ENCODE measurements at places on chromosomes 2 and 18.

DNA sequence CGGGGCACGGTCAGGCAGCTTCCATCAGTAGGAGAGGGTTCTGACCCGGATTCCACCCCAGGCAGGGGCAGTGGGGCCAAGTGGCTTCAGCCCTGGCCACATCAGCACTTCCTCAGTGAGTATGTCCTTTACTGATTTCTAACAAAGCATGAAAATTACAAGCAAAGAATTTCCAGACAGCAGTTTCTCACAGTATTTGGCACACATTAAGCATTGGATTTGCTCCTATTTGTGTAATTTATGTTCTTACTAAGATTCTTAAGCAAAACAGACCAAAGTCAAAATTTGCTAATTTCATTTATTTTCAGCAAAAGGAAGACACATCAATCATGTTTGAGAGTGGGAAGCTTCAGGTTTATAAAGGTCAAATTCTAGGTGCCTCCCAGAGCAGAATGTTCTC lies 73.3 kb upstream of the NFATC1 start:
- H3K27me3 ChIP-seq = no peaks in the 10 kb centered on the region
- no peak for DNase-seq
- peaks cover 5% of the 10 kb centered on the region for H3K36me3 ChIP-seq
- no peak overlapping the region for H3K4me3 ChIP-seq

GRCh38 chr2:208546860-208547650 lies 140.5 kb downstream of the PTH2R start:
- no peak overlapping the region for H3K27ac ChIP-seq
- no peaks in the 10 kb centered on the region for H3K27me3 ChIP-seq
- DNase-seq = no peak

DNA sequence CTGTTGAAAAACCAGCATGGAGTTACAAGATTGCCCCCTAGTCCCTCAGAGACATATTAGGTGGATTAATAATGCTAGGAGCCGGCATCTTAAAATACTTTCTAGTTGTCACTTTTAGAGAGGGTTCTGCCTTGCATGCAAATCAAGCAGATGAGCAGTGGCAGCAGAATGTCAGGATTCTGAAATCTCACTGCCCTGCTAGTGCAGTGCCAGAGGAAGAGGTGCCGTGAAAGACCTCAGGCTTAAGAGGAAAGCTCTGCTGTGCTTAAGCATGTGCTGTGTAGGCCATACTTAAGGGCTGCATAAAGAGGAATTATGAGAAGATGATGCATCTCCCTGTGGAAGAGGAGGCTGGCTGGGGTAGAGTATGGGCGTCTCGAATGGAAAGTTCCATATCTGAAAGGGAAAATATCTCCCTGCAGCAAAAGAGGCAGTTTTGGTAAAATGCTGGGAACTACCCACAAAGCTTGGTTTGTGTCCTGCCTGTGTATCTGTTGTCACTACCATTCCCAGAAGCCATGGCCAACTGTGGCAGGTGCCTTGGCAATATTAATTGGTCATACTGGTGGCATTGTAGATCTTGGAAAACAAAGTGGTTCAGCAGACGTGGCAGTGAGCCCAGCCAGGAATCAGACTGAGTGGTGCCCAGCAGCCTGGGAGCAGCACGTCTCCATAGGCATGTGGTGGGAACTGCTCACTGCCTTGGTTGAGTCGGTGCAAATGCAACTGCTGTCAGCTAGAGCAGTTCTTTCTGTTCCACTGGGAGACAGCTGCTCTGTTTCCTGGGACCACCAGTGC lies 131.9 kb downstream of the EVA1A start:
- H3K4me3 ChIP-seq = peak overlapping the region; percentile 60
- H3K27me3 ChIP-seq = no peaks in the 10 kb centered on the region
- peak overlapping the region; percentile 94 for H3K27ac ChIP-seq
- peak; percentile 94 for DNase-seq
- no peaks in the 10 kb centered on the region for H3K36me3 ChIP-seq

DNA sequence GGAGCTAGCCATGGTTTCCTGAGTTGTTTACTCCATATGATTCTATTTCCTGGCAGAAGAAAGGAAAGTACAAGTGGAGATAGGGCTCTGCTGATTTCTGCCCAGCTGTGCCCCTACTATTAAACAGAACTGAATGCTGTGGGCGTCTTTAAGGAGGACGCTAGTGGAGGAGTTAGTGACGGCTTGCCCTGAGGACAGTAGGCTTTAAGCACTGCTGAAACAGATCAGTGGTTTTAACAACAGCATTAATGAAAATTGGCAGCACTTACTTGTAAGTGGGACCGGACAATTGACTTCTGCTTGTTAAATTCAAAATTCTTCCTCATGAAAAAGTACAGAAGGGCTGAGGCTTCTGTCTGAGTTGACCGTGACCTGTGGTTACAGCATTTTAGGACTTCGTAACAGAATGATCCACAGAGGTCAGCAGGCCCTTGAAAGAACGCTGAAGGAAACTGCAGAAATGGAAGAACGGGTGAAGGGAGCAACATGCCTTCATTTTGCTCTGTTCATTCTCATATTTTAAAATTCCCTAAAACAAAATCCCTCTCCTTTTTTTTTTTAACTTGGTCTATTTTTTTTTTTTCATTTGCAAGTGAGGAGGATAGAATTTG lies 80.6 kb upstream of the CCDC195 start:
- no peak overlapping the region for H3K4me3 ChIP-seq
- no peaks in the 10 kb centered on the region for H3K36me3 ChIP-seq
- H3K4me1 ChIP-seq = no peaks in the 10 kb centered on the region
- H3K27me3 ChIP-seq = no peaks in the 10 kb centered on the region
- DNase-seq = no peak
- no peak overlapping the region for H3K27ac ChIP-seq

GRCh38 chr2:167504061-167504460 lies 615.8 kb downstream of the XIRP2 start:
- H3K27ac ChIP-seq = no peak overlapping the region
- no peak for DNase-seq
- H3K36me3 ChIP-seq = no peaks in the 10 kb centered on the region
- H3K27me3 ChIP-seq = no peaks in the 10 kb centered on the region
- H3K4me3 ChIP-seq = no peak overlapping the region
- H3K4me1 ChIP-seq = no peaks in the 10 kb centered on the region

DNA sequence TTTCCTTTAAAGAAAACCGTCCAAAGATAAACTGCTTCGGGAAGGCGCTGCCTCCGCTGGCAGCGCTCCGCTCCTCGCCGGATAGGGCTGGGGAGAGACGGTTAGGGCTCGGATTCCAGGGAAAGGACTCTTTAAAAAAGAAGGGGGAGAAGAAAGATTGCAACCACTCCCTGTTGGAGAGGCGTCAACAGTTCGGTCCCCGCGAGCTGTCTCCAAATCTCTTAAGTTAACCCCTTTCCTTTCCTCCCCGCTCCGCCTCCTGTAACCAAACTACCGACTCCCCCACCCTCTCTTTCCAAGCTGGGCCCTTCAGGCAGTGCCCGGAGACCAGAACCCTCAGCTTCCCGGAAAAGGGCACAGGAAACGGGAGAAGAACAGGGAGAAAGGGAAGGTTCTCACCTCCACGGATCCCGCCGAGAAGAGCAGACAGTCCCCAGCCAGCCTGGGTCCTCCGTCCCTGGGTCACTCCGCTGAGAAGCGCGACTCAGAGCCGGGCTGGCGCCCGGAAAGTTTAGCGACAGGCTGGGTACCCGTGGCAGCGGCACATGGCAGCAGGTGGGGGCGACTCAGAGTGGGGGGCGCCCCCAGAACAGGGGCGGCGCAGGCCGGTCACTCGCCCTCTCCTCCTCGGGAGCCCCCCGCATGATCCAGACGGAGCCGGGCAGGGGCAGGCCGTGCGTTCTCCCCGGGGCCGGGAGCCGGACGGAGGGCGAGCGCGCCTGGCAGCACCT lies 675 bp downstream of the FZD5 start:
- no peaks in the 10 kb centered on the region for H3K36me3 ChIP-seq
- no peaks in the 10 kb centered on the region for H3K27me3 ChIP-seq
- DNase-seq = peak; percentile 64
- H3K4me3 ChIP-seq = peak overlapping the region; percentile 74
- no peak overlapping the region for H3K27ac ChIP-seq
- peaks cover 48% of the 10 kb centered on the region for H3K4me1 ChIP-seq

DNA sequence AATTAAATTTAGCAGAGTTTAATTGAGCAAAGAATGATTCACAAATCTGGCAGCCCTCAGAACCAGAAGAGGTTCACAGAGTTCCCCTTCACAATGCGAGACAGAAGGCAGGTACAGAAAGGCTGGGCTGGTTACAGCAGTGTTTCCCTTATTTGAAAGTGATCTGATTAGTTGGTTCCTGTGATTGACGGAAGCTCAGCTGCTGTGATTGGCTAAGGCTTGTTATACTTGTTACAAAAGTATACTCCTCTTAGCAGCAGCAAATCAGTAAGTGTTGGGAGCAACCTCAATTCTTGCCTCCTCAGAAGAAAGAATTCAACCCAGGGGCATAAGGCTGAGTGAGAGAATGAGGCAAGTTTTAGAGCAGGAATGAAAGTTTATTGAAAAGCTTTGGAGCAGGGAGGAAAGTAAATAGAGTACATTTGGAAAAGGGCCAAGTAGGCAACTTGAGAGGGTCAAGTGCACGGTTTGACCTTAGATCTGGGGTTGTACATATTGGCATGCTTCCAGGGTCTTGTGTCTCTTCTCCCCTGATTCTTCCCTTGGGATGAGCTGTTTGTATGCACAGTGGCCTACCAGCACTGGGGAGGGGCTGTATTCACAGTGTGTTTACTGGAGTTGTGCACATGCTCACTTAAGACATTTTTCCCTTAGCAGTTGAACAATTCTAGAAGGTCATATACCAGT lies 431.8 kb upstream of the RAB12 start:
- H3K4me1 ChIP-seq = no peaks in the 10 kb centered on the region
- no peaks in the 10 kb centered on the region for H3K36me3 ChIP-seq
- DNase-seq = peak; percentile 69
- H3K4me3 ChIP-seq = no peak overlapping the region

GRCh38 chr2:44852594-44852993 lies 88.9 kb upstream of the SIX3 start:
- no peaks in the 10 kb centered on the region for H3K27me3 ChIP-seq
- H3K27ac ChIP-seq = no peak overlapping the region
- no peaks in the 10 kb centered on the region for H3K36me3 ChIP-seq
- H3K4me1 ChIP-seq = no peaks in the 10 kb centered on the region

- H3K36me3 ChIP-seq = no peaks in the 10 kb centered on the region
- no peak overlapping the region for H3K4me3 ChIP-seq
- no peak for DNase-seq
- no peaks in the 10 kb centered on the region for H3K27me3 ChIP-seq
- H3K27ac ChIP-seq = no peak overlapping the region
- no peaks in the 10 kb centered on the region for H3K4me1 ChIP-seq
These were observed 633.0 kb upstream of the TMEFF2 start for GRCh38 chr2:192827735-192828134.

- no peaks in the 10 kb centered on the region for H3K36me3 ChIP-seq
- no peaks in the 10 kb centered on the region for H3K27me3 ChIP-seq
- no peaks in the 10 kb centered on the region for H3K4me1 ChIP-seq
- no peak overlapping the region for H3K4me3 ChIP-seq
- no peak overlapping the region for H3K27ac ChIP-seq
- DNase-seq = peak; percentile 53
These were observed 9.4 kb upstream of the IL1RL1 start for GRCh38 chr2:102301867-102302362.

DNA sequence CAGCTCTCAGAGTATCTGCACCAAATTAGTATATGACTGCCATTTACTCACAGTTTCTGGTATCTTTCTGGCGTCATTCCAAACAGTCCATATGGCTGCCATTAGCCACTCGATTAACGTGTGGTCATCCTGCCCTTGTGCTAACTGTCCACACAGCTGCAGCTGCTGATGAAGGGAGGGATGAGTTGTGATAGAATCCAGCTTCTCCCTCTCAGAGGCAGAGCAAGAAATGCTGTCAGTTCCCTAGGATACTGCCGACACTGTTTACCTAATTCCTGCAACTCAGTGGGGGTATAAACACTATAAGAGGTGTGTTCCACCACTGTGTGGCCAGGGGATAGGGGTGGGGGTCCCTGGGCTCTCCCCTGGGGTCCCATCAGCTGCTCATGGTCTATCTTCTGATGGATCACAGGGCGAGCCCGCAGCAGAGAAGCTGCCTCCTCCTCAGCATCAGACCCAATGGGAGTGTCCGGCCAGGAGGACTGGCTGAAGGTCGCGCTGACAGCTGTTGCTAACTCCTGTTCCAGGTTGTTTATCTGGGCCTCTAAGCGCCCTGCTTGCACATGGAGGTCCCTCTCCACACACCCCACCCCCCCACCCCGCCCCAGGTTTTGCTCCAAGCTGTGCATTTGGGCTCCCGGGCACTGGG lies 17.3 kb upstream of the KLHL23 start:
- no peaks in the 10 kb centered on the region for H3K27me3 ChIP-seq
- H3K4me1 ChIP-seq = peaks cover 7% of the 10 kb centered on the region
- H3K4me3 ChIP-seq = no peak overlapping the region
- H3K27ac ChIP-seq = no peak overlapping the region

DNA sequence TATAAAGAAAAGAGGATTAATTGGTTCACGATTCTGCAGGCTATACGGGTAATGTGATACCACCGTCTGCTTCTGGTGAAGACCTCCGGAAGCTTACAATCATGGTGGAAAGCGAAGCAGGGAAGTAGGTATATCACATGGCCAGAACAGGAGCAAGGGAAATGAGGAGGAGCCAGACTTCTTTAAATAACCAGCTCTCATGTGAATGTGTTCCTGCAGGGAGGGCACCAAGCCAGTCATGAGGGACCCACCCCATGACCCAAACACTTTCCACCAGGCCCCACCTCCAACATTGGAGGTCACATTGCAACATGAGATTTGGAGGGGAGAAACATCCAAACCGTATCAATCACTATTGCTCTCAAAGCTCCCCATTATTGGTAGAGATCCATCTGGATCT lies 61.8 kb downstream of the EFEMP1 start:
- H3K4me3 ChIP-seq = no peak overlapping the region
- H3K4me1 ChIP-seq = peaks cover 3% of the 10 kb centered on the region
- H3K36me3 ChIP-seq = no peaks in the 10 kb centered on the region
- no peak for DNase-seq

GRCh38 chr2:232927793-232928550 lies 57.9 kb downstream of the SNORC start:
- H3K4me3 ChIP-seq = no peak overlapping the region
- no peak overlapping the region for H3K27ac ChIP-seq
- no peak for DNase-seq
- no peaks in the 10 kb centered on the region for H3K36me3 ChIP-seq
- no peaks in the 10 kb centered on the region for H3K27me3 ChIP-seq
- H3K4me1 ChIP-seq = no peaks in the 10 kb centered on the region

DNA sequence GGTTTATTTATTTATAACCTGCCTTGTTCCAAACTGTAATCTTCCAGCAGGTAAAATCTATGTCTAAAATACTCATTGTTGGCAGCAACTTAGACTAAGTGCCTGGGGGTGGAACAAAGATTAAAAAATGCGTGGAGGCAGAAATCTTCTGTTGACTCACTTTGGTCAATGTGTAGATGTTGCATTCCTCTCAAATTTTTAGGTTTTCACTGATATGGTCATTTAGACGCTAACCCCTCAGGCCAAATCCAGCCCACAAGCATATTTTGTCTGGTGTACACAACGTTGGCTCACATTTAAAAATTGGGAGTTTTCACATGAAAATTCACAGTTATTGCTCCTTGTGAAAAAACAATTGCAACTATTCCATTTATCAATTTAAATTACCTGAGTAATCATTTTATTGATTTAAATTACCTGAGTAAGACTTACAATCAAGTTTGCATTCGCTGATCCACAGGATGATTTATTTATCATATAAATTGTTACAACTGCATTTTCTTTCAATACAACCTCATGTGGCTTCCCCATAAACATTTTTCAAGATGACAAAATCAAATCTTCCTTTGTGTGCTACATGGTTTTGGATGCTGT lies 564.2 kb downstream of the TSN start:
- no peaks in the 10 kb centered on the region for H3K4me1 ChIP-seq
- DNase-seq = no peak
- no peaks in the 10 kb centered on the region for H3K27me3 ChIP-seq
- no peak overlapping the region for H3K4me3 ChIP-seq

- H3K4me3 ChIP-seq = no peak overlapping the region
- H3K4me1 ChIP-seq = no peaks in the 10 kb centered on the region
- H3K36me3 ChIP-seq = no peaks in the 10 kb centered on the region
- H3K27ac ChIP-seq = no peak overlapping the region
- no peak for DNase-seq
These were observed 198.8 kb upstream of the LHCGR start for GRCh38 chr2:48954311-48954710.

All from Karpas-422 (cell line).